Stimulated activated CD4-positive, alpha-beta T cell treated with anti-CD3 and anti-CD28 coated beads, Interleukin-1b, Interleukin-23, amount 100 ng/mL, for 24 hours (primary cell): ENCODE measurements at places on chromosomes 5 and 9.

DNA sequence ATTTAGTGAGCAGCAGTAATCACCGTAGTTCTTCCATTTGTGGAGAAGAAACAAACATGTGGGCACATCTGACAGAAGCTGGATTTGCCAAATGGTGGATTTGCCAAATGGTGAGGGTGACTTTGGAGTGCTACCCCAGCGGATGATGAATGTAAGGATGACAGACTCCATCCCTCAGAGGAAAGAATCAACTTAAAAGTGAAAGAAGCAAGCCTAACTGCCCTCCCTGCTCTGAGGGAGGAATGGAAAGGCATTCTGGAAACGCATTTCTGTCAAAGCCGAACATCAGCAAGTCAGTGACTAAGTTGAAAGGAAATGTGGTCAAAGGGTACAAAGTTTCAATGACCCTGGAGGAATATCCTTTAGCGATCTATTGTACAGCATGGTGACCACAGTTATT lies 143.5 kb downstream of the GPBP1 start:
- no peak for DNase-seq

GRCh38 chr5:81942746-81943145 lies 29.1 kb upstream of the ATG10 start:
- no peak for DNase-seq

- no peak for DNase-seq
These were observed 50.7 kb downstream of the TRIP13 start for GRCh38 chr5:943201-943917.

DNA sequence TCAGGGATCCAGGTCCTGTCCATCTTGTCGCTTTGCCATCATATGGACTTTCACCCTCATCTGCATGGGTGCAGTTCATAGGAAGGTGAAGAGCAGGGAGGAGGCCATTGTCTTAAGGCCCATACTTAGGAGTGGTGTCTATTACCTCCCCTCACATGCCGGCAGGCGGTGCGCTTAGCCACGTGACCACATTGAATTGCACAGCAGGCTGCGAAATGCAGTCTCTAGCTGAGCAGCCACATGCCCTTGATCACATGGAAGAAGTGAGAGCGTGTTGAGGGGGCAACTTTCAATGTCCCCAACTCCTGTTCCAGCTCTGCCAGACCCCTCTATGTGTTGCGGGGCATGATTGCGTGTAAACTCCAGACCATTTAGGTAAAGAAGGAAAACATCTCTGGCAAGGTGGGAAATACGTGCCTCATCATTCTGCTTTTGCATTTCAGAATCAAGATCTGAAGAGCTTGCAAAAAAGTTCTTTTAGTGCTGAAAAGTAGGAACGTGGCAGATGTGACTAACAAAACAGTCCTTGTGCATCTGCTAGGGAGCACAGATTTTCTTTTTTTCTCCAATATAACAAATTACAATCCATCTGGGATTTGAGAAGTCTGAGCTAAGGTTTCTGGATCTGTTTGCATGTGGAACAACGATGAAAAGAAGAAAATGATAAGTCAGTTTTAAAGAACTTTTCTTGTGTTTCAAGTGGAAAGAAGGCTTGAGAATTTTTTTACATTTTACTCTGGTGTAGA lies 34.4 kb downstream of the ROPN1L start:
- DNase-seq, result no peak

- DNase-seq, result no peak
These were observed 84.2 kb downstream of the MUSK start for GRCh38 chr9:110752766-110753165.
